ENCODE measurements at places on chromosomes 5 and 9.

DNA sequence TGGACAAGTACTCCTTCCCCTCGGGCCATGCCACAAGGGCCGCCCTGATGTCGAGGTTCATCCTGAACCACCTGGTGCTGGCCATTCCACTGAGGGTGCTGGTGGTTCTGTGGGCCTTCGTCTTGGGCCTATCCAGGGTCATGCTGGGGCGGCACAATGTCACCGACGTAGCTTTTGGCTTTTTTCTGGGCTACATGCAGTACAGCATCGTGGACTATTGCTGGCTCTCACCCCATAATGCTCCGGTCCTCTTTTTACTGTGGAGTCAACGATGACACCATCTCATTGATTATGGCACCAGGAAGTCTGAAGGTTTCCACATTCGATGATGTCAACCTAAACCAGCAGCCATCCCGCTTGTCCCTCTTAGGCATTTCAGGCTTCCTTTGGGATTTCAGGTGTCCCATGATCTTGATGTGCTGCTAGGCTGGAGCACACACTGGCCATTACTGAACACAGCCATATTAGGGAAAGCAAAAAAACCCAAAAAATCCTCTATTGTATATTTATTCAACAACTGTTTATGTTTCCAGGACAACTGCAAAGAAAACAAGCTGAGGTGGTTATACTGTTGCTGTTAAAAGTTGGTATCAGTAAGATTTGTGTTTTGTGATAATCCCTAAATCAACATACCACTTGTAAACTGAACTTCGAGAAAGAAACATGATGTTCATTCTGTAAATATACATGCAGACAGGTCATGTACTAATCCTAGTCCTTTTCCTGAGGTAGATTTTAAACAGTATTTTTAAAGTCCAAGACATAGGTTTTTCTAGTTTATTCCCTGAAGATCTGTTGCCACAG lies 1.1 kb downstream of the PLPP6 start:
- DNase-seq: peak; percentile 43

DNA sequence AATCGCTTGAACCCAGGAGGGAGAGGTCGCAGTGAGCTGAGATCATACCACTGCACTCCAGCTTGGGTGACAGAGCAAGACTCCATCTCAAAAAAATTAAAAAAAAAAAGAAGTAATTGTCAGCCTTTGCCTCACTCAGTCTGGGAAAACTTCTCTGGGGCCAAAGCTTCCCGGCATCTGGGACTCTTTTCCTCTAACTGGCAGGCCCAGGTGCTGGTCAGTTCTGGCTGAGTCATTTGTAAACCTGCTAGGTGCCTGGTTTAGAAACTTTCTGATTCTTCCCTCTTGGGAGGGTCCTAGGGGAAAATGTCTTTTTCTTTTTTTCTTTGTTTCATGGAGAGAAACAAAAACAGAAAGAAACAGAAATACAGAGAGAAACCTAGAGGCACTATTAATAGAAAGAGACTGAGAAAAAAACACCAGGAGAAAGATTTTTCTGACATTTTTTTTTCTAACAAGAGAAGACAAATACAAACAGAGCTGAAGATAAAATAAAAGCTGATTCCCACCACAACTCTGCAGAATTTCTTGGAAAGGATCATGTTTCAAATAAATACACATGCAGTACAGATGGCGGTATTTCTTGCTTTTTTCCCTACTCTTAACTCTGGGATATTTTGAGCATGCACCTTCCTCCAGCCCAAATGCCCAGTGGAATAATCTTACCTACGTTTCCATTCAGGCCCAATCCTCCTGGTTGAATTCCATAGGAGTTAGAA lies 22.1 kb upstream of the UBAP2 start:
- no peak for DNase-seq

GRCh38 chr5:128435861-128436260 lies 102.2 kb downstream of the FBN2 start:
- DNase-seq: no peak

GRCh38 chr5:132090107-132090506 lies 16.5 kb downstream of the CSF2 start:
- DNase-seq: no peak

Measured in CD4-positive, alpha-beta T cell treated with Interleukin-21 for 1 hour (primary cell).